ENCODE measurements at places on chromosomes 7 and 10. TPM values are rescaled to one million over a fixed set of nuclear protein-coding genes. Genes with fewer than 3 reads are reported as not detected.

GRCh38 chr7:20236790-20237189, 19.6 kb upstream of the MACC1 start:
- no peak overlapping the region for H3K27ac ChIP-seq
- DNase-seq = no peak
- H3K4me3 ChIP-seq = no peak overlapping the region
- peaks cover 2% of the 10 kb centered on the region for H3K27me3 ChIP-seq

- H3K27ac ChIP-seq = peak overlapping the region; percentile 19
- DNase-seq = no peak
These were observed 33.9 kb downstream of the SHH start for GRCh38 chr7:155778349-155778748.

DNA sequence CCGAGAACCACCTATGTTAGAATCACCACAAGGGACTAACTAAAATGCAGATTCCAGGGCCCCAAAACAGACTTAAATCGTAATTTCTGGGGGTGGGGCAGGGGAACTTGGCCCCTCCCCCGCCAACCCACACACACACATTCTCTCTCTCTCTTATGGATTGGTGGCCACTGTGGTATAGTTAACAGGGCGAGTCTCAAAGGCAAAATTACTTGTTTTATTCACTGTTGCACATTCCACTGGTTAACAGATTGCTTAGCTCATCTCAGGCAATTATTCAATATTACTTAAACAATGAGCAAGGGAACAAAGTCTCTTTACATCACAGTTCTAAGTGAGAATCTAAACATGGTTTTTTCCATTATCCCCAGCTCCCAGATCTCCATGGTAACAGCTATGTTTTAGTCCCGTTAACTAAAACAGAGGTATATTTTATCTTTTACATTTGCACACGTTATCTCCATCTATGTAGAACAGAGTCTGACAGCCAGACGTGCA, 38.5 kb downstream of the IGF2BP3 start:
- no peak for DNase-seq
- H3K27me3 ChIP-seq = peaks cover 30% of the 10 kb centered on the region
- no peak overlapping the region for H3K27ac ChIP-seq
- no peaks in the 10 kb centered on the region for H3K36me3 ChIP-seq
- no peak overlapping the region for H3K4me3 ChIP-seq

GRCh38 chr7:135970682-135971365, 6.3 kb downstream of the MTPN start:
- H3K27ac ChIP-seq = peak overlapping the region; percentile 2
- no peaks in the 10 kb centered on the region for H3K27me3 ChIP-seq
- H3K4me1 ChIP-seq = peaks cover 47% of the 10 kb centered on the region
- peak overlapping the region; percentile 1 for H3K4me3 ChIP-seq

Gene GATA3
- 79.7 TPM for total RNA-seq

- DNase-seq = no peak
- no peak overlapping the region for H3K4me3 ChIP-seq
- no peaks in the 10 kb centered on the region for H3K27me3 ChIP-seq
- H3K36me3 ChIP-seq = no peaks in the 10 kb centered on the region
These were observed 61.4 kb downstream of the BICC1 start for GRCh38 chr10:58574058-58574457.
